ENCODE measurements at places on chromosomes 16 and 17.

- no peak for DNase-seq
These were observed 53.7 kb downstream of the BAHCC1 start for GRCh38 chr17:81448950-81449349.

DNA sequence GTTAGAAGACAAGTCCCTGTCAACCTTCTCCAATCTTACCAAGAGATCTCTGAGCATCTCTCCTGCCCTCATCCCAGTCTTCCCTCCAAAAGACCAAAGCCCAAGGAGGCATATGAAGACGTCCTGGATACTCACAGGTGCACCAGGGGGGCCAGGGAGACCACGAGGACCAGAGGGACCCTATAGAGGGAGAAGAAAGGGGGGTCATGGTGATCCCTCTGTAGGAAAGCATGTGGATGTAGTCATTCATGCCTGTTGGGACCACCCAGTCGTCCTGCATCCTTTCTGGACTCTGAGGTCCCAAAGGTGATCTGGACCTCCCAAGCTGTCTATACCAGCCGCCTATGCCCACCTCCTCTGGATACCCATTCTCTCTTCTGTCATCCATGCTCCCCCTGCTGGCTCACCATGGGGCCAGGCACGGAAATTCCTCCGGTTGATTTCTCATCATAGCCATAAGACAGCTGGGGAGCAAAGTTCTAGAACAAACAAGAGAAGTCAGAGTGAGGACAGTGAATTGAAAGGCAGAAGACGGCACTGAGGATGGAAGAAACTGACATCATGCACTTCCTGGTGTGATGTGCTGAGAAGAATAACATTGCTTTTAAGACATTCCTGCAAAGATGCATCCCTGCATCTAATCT lies 3.3 kb downstream of the COL1A1 start:
- DNase-seq: peak; percentile 22

DNA sequence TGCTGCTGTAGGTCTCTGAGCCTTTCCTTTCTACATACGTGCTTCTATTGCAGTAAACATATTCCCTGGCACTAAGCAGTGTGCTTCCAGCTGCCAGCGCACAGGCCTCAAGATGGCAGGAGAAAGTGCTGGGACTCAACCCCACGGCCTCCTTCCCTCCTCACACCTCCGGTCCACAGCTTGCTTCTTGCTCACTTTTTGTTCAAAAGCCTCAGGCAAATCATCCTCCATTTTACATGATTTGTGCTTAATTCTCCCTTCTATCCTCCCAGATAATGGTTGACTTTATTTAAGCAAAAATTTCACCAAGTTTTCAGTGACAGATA lies 5.4 kb downstream of the CDK5R1 start:
- no peak for DNase-seq

GRCh38 chr16:75282466-75283281 lies 31.2 kb upstream of the BCAR1 start:
- DNase-seq: no peak

GRCh38 chr17:2396568-2397246 lies 4.2 kb downstream of the MNT start:
- peak; percentile 71 for DNase-seq

GRCh38 chr16:89505204-89506112 lies 2.7 kb upstream of the SPG7 start:
- DNase-seq: peak; percentile 50

DNA sequence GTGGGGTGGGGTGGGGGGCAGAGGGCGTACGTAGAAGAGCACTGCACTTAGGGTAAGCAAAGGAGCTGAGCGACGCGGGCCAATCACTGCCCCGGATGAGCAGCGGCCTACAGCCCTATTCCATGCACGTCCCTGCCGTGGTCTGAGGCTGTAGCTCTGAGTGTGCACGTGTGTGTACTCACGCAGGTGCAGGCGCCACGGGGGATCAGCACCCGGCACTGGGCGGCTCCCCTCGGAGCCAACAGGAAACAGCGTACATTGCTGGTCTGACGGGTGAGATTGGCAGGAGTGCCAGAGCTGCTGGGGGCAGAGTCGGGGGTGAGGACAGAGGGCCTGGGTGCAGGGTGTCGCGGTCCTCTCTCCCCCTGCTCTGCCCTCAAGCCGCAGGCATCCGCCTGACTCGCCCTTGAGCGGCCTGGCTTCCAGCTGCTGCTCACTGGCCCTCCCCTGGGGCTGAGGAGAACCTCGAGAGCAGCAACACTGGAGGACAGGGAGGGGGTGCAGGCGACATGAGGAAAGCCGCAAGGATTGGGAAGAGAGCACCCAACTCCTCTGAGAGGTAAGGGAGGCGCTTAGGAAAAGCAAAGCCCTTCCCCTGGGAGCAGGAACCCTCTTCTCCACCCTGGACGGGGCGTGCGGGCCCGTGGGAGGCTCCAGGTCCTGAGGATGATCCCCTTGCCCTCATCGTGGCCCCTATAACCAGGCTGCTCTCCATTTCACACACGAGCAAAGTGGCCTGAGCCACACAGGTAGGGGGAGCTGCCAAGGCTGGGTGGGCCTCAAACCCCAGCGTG lies 57.8 kb downstream of the ENGASE start:
- DNase-seq: no peak

- DNase-seq: peak; percentile 21
These were observed 180.0 kb downstream of the BCAS3 start for GRCh38 chr17:60857556-60858080.

GRCh38 chr17:36657390-36657762 lies 56.0 kb downstream of the MRM1 start:
- DNase-seq: no peak

- no peak for DNase-seq
These were observed 337.9 kb downstream of the GRIN2A start for GRCh38 chr16:9844361-9844760.

- peak; percentile 10 for DNase-seq
These were observed 65.8 kb downstream of the DHRS7C start for GRCh38 chr17:9725575-9725974.

All from hippocampal formation (tissue), 2 donors.